GM19239 (cell line): ENCODE measurements at places on chromosomes 5 and 9.

- DNase-seq = no peak
Observed at GRCh38 chr9:18477121-18477660, 3.2 kb downstream of the ADAMTSL1 start.

- DNase-seq = peak; percentile 30
Observed at GRCh38 chr9:20941174-20941690, 90.2 kb downstream of the HACD4 start.

DNA sequence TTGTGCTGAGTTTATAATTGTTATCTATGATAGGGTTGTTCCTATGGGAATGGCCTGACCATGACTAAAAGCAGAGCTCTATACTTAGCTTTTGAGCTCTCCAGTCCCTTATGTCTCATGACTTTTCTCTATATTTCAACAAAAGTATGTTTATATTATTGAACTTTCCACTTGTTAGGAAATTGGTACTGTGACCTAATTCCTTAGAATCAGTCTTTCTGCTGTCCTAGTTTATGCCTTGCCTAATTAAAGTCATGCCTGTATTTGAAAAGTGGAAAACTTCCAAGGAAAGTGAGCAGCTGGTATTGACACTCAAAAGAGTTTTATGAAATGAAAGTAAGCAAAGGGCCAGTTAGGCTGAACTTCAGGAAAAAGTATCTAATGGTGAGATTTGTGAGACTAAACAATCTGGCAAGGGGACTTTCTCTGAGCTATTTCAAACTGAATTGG is 68.6 kb downstream of the XRCC4 start:
- no peak for DNase-seq

- DNase-seq = no peak
Observed at GRCh38 chr5:5882706-5883105, 460.2 kb downstream of the ICE1 start.

DNA sequence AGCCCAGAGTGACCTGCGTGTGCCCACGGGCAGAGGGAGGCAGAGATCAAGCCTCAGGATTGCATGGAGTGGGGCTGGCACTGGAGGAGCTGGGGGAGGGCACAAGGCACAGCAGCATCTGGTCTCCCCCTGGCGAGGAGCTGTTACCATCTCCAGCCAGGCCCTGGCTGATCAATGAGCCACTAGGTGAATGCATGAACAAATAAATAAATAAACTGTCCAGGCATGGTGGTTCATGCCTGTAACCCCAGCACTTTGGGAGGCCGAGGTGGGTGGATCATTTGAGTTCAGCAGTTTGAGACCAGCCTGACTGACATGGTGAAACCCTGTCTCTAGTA is 14.3 kb upstream of the PSMB7 start:
- DNase-seq = no peak

DNA sequence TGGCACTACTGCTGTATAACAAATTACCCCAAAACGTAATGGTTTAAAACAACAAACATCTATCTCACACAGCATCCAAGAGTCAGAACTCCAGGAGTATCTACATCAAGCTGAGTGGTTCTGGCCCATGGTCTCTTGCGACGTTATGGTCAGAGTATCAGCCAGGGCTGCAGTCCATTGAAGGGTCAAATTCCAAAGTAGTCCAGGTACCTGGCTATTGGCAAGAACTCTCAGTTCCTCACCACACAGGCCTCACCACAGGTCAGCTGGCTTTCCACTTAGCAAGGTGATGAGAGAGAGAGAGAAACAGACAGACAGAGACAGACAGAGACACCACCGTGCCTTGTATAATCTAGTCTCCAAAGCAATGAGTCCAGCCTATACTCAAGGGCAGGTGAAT is 22.6 kb downstream of the EPB41L4A start:
- DNase-seq = no peak

- no peak for DNase-seq
Observed at GRCh38 chr5:157471709-157472108, 11.7 kb downstream of the NIPAL4 start.

DNA sequence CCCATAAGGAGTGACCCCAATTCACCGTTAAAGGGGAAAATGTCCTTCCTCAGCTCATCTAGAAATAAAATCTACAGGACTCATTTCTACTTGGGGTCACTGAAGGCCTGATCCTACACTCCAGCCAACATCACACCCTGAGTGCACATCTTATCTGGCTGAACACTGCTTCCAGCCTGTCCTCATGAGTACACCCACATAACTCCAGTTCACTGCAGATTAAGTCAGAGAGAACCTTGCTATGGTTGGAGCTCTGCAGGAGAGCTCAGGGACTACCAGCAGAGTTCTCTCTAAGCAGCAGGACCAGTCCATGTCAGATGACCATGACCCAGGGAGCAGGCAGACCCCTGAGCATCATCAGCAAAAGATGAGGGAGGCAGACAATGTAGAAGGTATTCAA is 126.9 kb upstream of the MAP3K1 start:
- no peak for DNase-seq

DNA sequence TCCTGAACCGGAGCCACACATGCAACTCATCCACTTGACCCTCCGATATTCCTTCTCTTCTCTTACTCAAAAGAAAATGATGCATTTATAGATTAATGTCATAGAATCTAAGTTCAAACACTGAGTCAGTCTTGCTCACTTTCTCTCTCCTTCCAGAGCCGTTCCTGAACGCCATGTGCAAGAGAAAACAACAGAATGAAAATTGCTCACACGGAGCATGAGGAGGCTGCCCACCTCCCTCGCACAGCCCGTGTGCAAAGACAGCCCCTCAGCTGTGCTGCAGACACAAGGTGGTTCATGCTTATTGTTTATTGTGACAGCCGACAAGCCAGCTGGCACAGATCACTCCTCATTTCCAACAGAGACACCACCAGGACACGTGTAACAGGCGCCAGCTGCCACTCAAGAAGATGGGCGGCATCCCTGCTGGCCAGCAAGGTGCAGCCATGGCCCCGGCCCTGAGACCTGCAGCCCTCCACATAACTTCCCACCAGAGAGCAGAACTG is 290.8 kb downstream of the GLIS3 start:
- DNase-seq = no peak

DNA sequence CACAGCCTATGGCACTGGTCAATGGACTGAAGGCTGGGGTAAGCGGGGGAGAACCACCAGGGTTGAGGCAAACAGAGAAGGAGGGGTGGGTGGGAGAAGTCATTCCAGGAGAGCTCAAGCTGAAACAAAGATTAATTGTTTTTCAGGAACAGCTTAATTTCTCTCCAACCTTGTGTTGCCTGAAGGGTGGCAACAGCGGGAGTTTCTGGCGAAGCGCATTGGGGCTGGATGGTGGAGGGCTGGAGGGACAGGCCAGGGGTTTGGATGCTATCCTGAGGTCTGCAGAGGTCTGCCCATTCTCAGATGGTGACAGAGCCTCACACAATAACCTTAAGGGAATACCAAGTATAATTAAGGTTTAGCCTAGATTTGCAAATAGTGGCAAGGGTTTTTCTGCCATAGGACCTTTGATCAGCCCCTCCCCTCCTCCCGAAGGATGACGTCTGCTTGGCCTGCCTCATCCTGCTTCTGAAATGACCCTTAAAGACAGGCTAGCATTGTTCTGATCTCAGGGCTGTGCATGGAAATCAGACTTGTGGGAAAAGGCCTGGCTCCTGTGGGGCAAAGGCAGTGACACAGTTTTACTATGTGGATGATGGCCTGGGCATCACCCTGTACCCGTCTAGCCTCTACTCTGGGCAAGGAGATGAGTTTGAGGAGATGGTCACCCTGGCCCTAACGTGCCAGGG is 32.7 kb downstream of the PSD2 start:
- DNase-seq = no peak

DNA sequence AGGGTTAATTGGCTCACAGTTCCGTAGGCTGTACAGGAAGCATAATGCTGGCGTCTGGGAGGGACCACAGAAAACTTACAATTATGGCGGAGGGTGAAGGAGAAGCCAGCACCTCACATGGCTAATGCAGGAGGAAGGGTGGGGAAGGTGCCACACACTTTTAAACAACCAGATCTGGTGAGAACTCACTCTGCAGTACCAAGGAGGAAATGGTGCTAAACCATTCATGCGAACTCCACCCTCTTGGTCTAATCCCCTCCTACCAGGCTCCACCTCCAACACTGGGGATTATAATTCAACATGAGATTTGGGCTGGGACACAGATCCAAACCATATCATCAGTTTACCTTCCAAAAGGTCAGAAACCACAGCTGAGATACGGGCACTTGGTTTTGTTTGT is 122.9 kb downstream of the PDZD2 start:
- DNase-seq = no peak

GRCh38 chr9:115941561-115942315 is 211.9 kb upstream of the PAPPA start:
- DNase-seq = no peak

GRCh38 chr9:21110708-21111576 is 30.7 kb downstream of the IFNW1 start:
- peak; percentile 28 for DNase-seq

DNA sequence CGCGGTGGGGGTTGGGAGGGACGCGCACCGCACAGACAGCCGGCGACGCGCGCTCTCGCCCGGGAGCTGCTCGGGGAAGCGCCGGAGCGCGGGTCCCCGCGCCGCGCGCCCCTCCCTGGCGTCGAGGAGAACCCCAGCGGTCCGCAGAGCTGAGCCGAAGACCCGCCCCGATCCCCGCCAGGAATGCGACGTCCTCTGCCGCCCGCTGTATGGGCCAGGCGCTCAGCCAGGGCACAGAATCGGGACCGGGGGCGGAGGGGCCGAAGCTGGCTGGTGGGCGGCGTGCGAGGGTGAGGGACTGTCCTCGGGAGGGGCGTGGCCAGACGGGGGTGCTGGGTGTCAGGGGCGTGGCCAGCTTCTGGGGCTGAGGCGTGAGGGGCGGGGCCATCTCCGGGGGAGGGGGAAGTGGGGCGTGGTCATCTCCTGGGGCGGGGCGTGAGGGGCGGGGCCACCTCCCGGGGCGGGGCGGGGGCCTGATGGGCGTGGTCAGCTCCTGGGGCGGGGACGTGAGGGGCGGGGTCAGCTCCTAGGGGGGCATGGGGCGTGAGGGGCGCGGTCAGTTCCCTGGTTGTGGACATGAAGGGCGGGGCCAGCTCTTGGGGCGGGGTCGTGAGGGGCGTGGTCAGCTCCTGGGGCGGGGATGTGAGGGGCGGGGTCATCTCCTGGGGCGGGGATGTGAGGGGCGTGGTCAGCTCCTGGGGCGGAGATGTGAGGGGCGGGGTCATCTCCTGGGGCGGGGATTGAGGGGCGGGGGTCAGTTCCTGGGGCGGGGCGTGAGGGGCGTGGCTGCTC is 965 bp downstream of the PTGDS start:
- DNase-seq = peak; percentile 65

- DNase-seq = no peak
Observed at GRCh38 chr9:22742401-22742800, 295.8 kb downstream of the DMRTA1 start.

- DNase-seq = no peak
Observed at GRCh38 chr5:31967461-31967860, 206.7 kb downstream of the GOLPH3 start.

GRCh38 chr9:127092041-127092608 is 30.3 kb downstream of the ANGPTL2 start:
- no peak for DNase-seq

DNA sequence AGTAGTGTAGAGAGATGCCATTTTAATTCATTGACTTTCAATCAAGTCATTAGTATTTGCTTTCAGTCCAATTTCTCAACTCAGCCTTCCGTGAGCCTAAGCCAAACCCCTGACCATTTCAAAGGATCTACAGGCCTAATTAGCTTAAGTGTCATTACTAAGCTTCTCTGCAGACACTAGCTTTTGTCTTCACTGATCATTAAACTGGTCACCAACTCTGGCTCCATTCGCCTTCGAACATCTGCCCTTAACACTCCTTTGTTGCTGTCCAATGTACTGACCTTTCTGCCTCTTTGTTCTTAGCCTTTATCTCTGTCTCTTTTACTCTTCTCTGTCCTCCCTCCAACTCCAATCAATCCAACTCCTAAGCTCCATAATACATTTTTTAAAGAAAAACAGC is 299.3 kb downstream of the DIRAS2 start:
- DNase-seq = no peak

DNA sequence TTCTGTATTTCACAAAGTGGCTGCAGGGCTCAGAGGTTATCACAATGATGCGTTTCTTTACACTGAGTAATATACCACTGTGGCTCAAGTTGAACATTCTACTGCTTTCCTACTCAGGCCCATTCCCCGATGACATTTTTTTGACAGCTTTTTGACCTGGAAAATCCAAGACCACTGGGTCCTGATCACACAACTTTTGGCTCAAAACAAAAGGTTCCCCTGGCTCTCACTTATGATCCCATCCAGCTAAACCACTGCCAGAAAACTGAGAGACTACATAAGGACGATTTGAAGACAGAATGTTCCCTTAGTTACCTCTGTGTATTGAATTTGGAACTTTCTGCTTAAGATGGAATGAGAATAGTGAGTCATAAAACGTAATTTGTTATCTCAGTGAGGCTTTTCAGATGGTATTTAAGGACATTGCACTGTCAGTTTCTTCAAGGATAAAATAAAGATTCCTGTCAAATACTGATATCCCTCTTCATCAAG is 78.0 kb upstream of the FBXL7 start:
- no peak for DNase-seq

DNA sequence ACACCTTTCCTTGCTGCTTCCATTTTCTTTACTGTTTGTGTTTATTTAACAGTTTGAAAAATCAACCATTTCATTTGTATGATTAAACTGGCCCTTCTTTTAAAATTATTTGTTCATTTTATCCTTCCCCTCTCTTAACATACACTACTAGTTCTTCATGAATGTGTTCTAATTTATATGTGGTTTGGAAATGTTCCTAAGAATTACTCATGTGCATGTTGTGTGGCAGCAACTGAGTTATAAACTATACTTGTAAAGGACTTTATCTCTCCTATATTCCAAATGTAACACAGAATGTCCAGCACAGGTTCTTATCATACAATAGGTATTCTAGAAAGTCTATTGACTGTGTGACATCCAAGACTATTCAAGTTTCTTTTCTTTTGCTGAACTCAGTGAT is 358.2 kb upstream of the MEF2C start:
- no peak for DNase-seq
